ENCODE measurements at places on chromosomes 2 and 18.

DNA sequence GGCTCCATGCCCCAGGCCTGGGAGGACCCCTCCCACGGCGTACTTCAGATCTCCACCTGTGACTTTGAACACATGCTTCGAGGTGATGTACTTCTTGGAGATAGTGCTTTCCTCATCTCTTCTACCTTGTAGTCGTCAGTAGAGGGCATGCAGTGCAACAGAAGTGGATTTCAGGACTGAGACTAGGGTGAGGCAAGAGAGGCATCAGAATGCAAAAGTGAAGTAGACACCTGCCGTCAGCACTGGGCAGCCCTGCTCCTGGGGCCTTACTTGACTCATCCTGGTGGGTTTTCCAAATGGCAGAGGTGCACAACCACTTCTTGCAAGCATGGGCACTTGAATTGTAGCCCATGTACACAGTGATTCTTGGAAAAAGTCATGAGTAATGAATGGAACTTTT, 258.8 kb downstream of the NEDD4L start:
- no peak for DNase-seq

DNA sequence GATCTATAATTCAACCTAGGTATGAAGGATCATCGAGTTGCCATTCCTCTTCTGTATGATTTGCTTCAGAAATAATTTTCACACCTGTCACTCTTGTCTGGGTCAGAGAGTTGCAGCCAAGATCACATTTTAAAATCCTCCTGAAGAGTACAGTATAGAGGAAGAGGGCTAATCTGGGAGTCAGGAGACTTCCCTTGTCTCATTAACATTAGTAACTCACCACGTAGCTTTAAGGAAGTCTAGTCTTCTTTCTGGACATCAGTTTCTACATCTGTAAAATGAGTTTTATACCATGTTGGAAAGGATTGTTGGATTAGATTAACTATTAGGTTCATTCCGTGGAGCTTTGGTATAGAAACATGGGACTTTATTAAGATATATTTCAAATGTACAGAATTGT, 109.4 kb downstream of the TDRD15 start:
- no peak for DNase-seq

DNA sequence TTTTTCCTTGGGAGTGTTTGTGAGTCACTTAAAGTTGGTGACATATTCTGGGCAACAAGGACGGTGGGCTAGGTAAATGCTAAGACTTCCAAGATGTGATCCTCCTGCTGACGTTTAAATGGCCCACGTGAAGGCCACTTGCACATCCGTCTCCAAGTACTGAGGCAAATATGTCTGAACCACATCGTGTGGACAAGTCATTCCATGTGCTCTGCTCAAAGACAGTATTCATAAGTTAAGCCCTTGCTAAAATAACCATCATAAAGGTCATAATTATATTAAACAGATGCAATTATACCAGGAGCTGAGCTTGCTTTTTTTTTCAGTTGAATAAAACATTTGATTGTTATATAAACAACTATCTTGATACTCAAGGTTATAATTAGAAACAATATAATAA, 44.8 kb downstream of the SPP2 start:
- DNase-seq, result no peak

GRCh38 chr2:137925599-137925998, 38.7 kb upstream of the HNMT start:
- no peak for DNase-seq

- DNase-seq, result no peak
These were observed 1666.9 kb upstream of the CELF4 start for GRCh38 chr18:39232490-39232889.

GRCh38 chr2:207142461-207142860, 23.3 kb downstream of the KLF7 start:
- DNase-seq, result no peak

GRCh38 chr2:168210216-168210894, 37.0 kb downstream of the STK39 start:
- no peak for DNase-seq

- no peak for DNase-seq
These were observed 376.6 kb upstream of the TRIB2 start for GRCh38 chr2:12340164-12340563.

GRCh38 chr2:18356676-18357075, 203.8 kb downstream of the RDH14 start:
- DNase-seq, result no peak

DNA sequence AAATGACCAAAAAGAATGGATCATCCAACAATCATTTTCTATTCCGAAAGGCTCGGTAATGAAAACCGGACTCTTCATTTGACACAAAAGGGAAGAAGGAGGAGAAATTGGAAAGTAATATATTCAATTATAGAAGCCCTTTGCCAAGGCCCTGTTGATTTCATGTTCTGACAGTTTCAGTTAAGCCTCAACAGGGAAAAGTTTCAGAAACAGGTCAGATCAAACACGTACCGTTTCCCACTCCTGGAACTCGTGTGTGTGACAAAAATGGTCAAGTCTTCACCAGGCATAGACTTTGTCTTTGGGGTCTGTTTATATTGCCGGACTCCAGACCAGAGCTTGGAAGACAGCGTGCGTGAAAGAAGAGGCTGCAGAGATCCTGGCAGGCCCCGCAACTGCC, 101.3 kb upstream of the BCL2L11 start:
- no peak for DNase-seq

DNA sequence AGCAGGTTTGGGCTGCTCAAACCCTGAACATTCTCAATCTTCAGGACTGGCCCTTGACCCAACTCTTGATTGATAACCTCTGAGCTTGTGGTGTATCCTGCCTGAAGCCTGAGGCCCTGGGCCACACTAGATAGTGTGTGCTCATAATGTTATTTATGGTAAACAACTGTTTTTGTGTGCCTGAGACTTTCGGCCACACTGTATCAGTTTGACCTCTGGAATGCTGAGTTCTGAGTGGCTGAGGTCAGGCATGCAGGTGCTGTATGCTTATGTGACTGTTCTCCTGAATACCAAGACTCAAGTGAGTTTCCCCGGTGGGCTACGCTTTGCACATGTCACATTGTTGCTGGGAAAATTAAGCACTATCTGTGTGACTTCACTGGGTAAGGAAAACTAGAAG, 82.2 kb upstream of the RMP24 start:
- no peak for DNase-seq

GRCh38 chr2:148459377-148459778, 185.2 kb upstream of the EPC2 start:
- no peak for DNase-seq

- no peak for DNase-seq
These were observed 64.0 kb upstream of the TRIB2 start for GRCh38 chr2:12652723-12653122.

DNA sequence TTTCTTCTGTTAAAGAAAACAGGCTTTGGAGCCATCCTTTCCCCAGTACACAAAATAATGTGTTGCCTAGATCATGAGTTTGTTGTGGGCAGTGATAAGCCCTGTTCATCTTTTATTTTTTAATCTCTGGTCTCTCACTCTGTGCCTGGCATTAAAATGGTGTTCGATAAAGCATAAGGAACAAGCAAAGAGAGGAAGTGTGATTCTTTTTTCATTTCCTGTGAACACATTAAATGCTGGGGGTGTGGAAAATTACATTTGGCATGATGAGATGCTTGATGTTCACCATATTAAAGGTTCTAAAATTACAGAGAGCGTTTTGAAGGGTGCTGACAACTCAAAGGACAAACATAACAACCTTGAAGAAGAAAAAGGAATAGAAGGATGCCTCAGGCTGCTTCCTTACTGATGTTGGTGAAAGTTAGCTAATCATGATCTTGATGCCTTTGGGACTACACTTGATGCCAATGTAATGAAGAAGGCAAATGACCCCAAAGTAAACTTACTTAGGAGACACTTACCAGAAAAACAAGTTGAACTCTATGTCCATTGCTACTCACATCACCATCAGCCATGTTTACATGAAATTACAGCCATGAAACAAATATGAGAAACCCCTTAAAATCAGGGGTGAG, 33.0 kb downstream of the TMEFF2 start:
- no peak for DNase-seq

DNA sequence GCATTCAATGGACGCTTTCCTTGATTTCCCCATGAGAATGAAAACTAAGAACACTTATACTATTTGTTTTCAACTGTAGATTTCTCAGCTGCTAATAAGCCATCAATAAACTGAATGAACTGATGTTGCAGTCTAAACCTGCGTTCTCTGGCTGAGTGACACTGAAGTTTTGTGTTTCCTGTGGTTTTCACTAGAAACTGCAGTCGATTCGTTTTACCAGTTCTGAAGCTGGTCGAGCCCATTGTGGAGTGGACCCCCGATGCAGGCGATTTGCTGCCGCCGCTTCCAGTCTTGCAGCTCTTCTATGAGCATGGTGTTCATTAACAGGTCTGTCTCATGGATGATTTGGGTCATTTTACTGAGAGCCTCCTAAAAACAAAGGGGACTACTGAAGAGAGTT, 50.6 kb upstream of the STAT1 start:
- DNase-seq, result no peak

GRCh38 chr2:231113489-231113888, 11.4 kb downstream of the HTR2B start:
- no peak for DNase-seq

- DNase-seq, result no peak
These were observed 479.4 kb upstream of the VRK2 start for GRCh38 chr2:57567245-57567644.

GRCh38 chr18:63267975-63268721, 51.4 kb downstream of the BCL2 start:
- no peak for DNase-seq

- DNase-seq, result no peak
These were observed 158.4 kb downstream of the ATP9B start for GRCh38 chr18:79227621-79228020.

GRCh38 chr2:239574434-239575156, 173.8 kb upstream of the HDAC4 start:
- no peak for DNase-seq

GRCh38 chr2:164882276-164882675, 40.7 kb upstream of the COBLL1 start:
- DNase-seq, result no peak

GRCh38 chr2:101717071-101717845, 19.8 kb downstream of the MAP4K4 start:
- DNase-seq, result no peak

- DNase-seq, result no peak
These were observed 164.8 kb downstream of the ATAD2B start for GRCh38 chr2:23762141-23762540.

All from anterior cingulate cortex (tissue), 58 donors.